ENCODE measurements at places on chromosomes 5 and 9.

DNA sequence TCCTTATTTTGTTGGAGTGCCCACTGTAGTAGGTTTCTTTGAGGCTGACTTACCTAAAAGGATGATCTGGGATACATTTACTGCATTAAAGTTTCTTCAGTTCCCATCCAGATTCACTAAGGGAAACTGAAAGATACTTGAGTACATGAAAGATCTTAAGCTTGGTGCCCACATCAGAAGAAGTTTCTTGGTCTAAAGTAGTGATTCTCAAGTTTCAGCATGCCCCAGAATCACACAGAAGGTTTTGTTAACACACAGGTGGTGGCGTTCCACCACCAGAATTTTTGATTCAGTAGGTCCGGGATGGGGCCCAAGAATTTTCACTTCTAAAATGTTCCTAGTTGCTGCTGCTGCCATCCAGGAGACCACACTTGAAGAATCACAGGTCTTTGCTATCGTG is 171.0 kb downstream of the ZNF462 start:
- DNase-seq, result no peak

DNA sequence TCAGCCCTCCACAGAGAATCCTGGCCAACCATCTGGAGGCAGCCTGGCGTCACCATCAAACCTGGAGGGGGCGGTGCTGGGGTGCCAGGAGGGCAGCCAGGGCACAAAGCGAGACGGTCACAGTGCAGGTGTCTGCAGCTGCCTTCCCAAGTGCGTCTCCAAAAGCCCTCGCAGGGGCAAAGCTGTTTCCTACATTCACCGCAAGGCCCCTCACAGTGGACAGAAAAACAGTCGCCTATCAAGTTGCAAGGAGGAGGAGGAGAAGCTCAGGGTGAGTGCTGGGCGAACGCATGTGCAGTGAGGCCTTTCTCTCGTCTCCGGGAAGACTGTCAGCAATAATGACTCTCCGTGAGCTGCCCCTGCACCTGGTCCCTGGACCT is 18.0 kb upstream of the LHX3 start:
- DNase-seq, result no peak

- no peak for DNase-seq
These were observed 133.9 kb downstream of the DROSHA start for GRCh38 chr5:31397926-31398557.

DNA sequence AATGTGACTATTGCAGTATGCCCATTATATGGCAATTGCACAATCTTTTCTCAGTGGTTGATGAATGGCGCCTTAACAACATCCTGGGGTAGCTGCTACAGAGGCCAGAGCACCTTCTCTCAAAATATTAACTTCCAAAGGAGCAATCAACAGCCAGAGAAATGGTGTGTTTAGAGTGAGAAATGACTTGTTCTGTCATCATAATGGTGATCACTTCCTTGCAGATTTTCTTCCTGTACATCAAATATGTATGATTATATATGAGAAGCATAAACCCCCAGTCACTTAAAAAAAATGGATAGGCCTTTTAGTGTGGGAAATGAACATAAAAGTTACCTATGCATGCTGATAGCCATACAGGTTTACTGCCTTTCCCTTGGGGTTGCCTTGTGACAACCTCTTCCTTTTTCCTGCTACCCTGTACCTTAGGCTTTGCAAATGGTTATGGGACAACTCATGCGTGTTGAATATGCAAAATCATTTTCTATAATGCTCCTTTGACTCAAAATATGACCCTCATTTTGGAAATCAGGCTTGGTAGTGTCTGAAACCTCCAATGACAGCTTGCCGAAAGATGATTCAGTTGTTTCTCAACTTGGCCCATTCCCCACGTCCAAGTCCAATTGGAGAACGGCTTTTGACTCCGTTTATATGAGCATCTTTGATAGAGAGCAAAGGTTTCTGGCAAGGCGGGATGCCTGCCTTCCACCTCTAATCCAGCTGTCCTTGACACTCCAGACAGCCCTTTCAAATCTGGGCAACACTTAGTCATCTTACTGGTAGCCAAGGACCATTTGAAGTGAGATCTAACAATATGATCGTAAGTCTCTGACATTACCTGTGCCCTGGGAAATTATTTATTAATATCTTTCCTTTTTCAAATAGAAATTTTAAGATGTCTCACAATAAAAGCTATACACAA is 69.3 kb downstream of the SLC1A1 start:
- no peak for DNase-seq

GRCh38 chr5:127084656-127085055 is 11.4 kb upstream of the C5orf63 start:
- no peak for DNase-seq

DNA sequence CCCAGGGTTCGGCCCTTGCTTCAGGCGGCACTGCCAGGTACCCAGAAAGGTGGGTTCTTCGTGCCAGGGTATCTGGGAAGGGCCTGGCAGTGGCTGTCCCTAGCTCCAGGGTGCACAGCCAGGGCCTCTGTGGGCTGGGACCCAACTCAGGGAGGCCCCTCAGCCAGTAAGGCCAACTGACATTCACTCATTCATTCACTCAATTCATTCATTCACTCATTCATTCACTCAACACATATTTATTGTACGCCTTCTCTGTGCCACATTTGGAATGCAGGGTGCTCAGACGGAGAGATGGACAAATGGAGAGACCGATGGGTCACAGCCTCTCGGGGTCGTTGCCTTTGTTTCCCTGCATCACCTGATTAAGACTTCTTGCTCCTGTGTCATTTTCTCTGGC is 154.9 kb downstream of the GAPVD1 start:
- no peak for DNase-seq

GRCh38 chr5:114007678-114008077 is 354.2 kb upstream of the KCNN2 start:
- DNase-seq, result no peak

GRCh38 chr9:116387934-116388698 is 234.5 kb downstream of the PAPPA start:
- no peak for DNase-seq

- DNase-seq, result no peak
These were observed 1.8 kb downstream of the MARCHF6 start for GRCh38 chr5:10355071-10355889.

- no peak for DNase-seq
These were observed 828.9 kb upstream of the ZNF608 start for GRCh38 chr5:125575171-125575890.

DNA sequence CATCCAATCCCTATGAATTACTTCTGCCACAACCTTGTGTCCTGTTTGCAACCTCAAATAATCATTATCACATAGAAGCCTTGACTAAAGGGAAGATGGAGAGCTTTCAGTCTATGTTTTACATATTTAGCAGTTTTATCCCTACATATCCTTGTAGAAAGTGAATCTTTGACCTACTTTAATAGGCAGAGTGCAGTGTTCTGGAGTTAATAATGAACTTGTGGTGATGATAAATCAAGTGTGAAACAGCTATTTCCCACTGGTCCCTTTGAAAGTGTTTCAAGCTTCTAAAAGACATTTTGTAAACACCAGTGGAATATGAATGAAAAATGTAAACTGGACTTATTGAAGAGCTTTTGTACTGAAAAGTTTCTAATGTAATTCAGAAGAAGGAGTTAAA is 406.7 kb downstream of the GABRG2 start:
- DNase-seq, result no peak

GRCh38 chr5:157613385-157614245 is 38.0 kb upstream of the ADAM19 start:
- DNase-seq, result no peak

GRCh38 chr5:98490348-98490747 is 283.1 kb upstream of the RGMB start:
- DNase-seq, result no peak

DNA sequence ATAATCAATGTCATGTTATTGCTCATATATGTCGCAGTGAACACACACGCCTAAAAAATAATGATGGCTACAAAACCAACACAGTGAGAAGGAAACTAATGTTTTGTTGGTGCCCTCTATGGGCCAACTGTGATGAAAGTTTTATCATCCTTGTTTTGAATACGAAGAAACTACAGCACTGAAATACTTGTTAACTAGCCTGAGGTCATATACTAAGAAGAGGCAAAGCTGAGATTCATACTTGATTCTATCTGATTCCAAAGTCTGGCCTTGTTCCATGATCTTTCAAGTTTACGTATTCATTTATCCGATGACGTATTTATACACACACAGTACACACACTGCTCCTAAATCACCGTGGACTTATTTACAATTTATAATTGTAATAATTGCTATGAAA is 16.1 kb upstream of the DRD1 start:
- DNase-seq, result no peak

DNA sequence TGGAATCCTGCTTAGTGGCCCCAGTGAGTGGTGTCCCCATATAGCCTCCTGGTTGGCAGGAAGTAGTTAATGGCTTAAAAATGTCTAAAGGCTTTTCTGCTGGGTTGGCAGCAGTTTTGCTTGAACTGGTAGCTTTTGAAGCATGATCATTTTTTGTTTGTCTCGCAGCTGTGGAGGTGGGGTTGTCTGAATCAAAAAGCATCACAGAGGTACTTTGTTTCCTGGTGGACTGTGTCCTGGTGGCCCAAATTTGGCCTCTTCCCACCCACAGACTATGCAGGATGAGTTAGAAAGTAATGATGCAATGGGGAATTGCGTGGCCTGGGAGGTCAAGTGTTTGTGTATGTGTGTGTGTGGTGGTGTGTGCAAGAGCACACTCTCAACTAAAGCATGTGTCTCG is 322.7 kb downstream of the ARHGEF28 start:
- no peak for DNase-seq

DNA sequence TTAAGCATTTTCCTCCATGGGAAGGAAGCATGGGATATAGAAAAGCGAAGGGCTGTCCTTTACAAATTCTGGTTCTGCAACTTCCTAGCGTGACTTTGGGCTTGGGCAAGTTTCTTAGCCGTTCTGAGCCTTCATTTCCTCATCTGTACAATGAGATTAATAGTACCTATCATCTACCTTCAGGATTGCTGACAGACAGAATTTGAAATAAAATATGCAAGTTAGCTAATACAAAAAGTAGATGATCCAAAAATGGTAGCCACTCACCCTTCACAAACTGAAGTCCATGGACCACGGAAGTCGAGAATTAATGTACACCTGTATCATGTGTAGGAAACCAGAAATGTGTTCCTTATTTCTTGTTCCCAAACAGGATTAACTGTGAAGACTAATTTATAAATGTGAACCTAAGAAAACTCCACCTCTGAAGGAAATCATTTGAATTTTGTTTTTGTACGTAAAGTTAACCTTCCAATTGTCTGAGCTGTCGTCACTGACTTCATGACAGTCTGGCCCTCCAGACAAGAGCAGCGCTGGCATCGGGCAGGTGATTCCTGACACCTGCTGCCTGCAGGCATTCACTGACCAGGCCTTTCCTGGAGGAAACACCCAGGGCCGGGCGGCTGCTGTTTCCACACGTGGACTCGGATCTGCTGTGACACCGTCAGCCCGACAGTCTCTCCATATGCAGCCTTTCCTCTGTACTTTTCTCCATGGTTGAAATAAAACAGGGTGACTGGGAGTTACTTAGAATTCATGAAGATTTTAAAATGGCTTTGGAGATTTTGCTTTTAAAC is 63.4 kb downstream of the PSMB7 start:
- DNase-seq, result no peak

DNA sequence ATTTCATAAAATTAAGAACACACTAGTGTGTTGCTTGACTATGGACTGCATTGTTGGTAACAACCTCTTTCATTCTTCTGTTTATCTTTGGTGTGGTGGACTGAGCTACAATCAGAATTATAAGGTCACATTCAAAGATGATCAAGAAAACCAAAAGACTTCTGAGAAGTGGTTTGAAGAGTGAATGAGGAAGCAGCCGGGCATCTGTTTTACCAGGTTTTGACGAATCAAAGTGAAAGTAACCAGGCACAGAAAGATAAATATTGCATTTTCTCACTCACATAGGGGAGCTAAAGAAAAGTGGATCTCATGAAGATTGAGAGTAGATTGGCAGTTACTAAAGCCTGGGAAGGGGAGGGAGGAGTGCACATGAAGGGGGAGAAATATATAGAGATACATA is 589.1 kb downstream of the ZNF608 start:
- no peak for DNase-seq

DNA sequence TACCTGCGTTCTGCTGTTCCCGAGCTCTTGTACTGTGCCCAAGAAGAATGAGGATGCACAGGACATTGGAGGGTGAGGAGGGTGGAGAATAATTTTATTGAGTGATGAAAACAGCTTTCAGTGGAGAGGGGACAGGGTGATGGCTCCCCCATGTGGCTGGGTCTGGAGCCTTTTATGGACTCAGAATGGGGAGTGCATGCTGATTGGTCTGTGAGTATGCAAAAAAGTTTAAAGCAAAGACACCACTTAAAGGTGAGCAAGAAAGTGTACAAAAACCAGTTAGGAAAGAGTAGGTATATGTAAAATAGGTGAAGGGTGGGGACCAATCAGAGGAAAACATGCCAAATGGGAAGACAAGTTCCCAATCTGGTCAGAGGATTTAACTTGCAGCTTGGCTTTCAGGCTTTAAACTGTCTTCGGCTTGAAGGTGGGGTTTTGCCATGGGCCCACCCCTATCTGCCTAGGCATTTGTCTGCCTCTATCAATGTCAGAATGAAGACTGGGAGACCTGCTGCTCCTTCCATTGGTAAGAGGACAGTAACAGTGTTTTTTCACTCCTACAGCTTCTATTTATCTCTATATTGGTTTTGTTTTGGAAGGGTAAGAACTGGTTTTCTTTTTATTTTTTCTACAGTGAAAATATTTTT is 118.0 kb upstream of the RAI14 start:
- no peak for DNase-seq

GRCh38 chr5:59104400-59105127 is 521.7 kb downstream of the RAB3C start:
- DNase-seq, result no peak

GRCh38 chr9:116646661-116647514 is 40.2 kb upstream of the TRIM32 start:
- DNase-seq, result no peak

DNA sequence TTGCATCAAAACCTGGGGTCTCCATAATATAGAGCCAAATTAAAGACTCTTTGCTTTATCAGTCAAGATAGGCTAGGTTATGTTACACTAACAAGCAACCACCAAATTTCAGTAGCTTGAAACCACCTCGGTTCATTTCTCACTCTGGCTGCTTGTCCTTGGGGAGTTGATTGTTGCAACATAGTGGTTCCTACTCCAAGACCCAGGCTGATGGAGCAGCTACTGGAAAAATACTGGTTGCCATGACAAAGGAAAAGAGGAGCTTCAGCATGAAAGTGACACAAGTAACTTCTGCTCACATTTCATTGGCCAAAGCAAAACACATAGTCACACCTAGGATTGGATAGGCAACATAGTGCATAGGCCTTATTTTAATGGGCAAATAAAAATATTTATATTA is 18.5 kb upstream of the RCL1 start:
- no peak for DNase-seq

DNA sequence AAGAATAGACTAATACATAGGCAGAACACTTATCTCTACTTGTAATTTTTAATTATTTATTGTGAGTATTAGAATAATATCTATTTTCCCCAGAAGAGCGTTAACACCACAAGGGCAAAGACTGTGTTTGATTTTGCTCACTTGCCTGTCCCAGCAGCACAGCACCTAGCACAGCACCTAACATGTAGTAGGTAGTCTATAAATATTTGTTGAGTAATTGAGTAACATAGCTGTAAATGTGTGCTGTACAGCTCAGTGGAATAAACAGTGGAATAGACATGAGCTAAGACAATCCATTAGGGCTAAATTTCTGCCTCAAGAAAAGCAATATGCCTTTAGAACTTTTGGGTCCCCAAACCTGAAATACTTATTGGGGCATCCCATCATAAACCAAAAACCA is 49.3 kb upstream of the VCAN start:
- DNase-seq, result no peak

GRCh38 chr9:127990554-127990953 is 9.8 kb upstream of the EEIG1 start:
- DNase-seq, result no peak
